Stimulated activated CD8-positive, alpha-beta memory T cell treated with anti-CD3 and anti-CD28 coated beads, Interleukin-7, amount 100 ng/mL, for 48 hours (primary cell): ENCODE measurements at places on chromosomes 2 and 18.

- no peak for DNase-seq
These were observed 20.3 kb downstream of the TBR1 start for GRCh38 chr2:161436411-161436810.

DNA sequence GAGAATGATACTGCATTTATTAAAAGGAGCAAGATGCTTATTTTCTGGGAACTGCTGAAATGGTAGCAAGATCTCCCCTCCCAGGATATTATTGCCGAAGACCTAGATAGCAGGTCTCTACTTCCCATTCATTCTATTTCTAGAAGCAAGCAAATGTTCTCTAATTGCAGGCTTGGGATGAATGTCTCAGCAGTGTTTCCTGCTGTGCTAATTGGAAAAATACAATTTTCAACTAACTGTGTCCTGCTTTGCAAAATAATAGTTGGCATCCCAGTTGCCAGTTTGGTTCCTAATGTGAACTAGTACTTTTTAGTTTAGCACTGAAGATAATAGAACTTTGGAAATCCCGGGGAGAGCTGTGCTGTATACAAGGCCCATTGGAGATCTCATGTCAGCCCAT, 26.1 kb downstream of the SLC20A1 start:
- DNase-seq: no peak

DNA sequence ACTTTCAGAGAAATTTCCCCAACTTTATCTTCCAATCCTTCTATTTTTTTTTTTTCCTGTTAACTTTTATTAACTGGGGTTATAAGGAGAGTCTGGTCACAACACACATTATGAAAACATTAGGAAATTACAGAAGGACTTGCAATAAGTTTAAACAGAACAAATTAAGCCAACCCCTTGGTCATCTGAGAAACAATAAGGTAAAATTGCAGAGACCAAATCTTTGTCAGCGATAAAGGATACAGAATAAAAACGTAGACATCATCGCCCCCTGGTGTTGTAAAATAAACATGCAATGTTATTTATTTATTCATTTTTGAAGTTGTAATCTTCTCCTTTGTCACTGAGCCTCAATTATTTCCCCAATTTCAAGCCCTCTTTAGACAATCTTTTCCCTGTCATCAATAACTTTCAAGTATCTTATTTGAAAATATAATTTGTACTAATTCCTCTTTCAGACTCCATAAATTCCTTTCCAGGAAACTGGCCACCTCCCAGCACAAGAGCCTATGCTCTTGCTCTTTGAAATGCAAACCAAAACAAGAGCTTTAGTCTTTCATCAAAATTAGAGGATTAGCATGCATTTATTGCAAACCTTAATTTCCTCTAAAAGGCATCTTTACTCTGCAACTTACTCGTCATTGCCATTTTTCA, 19.5 kb downstream of the G6PC2 start:
- DNase-seq: no peak

DNA sequence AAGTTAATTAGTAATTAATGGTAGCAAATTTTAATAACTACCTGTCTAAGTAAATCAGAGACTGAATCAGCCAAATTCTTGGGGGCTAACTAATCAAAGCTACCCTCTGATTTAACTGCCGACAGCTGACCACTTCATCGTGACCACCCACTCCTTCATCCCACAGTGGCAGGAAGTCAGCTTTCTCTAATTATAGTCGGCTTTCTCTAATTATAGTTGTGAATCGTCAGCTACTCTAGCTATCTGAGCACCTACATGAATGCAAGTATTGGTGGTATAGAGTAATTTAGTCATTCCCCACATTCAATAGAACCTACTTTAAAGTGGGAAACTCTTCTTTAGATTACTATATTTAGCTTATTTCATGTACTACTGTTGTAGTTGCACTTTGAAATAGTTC, 185.5 kb downstream of the PTGR3 start:
- no peak for DNase-seq

DNA sequence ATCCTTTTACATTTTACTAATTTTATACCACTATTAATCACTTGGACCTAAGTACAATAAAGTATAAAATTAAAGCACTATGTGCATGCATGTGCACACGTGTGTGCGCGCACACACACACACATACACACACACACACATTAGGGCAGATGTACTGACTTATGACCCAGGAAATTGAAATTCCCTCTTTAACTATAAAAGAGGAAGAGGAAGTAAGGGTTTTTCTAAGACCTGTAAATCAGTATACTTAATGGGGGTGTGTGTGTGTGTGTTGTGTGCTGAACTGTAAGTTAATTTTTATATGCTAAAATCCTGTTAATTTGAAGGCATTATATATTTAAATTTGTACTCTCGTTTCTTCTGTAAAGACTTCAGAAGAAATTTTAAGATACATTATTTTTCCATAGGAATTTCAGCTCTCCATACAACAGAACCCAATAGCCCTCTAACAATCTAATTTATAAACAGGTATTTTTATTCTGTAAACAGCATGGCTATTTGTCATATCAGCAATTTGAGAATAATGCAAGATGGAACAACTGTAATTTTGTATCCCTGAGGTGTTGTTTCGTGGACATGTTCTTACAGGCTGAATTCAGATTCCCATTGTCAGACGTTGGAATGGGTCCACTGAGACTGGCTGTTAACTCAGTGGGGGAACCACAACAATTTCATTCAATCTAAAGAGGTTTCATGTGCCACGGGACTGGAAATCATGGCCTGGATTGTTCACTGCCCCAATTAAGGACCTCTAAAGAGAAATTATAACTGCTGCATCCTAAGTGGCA, 90.9 kb downstream of the PLA2R1 start:
- no peak for DNase-seq

GRCh38 chr2:127064642-127065250, 42.2 kb downstream of the BIN1 start:
- DNase-seq: peak; percentile 82

DNA sequence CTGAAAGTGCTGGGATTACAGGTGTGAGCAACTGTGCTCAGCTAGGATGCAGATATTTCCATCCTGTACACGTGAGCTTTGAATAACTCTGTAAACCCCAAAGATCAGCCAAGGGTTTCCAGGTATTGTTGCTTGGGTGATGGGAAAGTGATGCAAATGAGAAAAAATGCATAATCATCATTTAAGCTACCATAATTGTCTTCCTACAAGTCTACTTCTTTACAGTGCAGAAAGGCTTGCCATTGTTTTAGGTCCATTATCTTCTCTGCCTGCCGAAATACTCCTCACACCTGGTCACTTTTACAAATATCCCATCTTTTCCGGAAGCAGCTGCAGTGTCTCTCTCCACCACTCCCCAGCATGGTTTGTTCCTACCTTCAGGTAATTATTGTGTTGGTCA, 259.8 kb upstream of the CCDC68 start:
- DNase-seq: no peak

- no peak for DNase-seq
These were observed 95.4 kb upstream of the FZD7 start for GRCh38 chr2:201938156-201938775.

DNA sequence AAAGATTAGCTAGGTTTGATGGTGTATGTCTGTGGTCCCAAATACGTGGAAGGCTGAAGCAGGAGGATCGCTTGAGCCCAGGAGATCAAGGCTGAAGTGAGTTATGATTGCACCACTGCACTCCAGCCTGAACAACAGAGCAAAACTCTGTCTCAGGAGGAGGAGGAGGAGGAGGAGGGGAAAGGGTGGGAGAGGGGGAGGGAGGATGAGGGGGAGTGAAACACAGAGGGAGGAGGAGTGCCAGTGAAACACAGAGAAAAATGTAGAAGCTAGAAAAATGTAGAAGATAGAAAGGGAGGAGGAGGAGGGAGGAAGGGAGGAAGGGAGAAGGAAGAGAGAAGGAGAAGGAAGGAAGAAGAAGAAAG, 387.5 kb downstream of the MTX2 start:
- no peak for DNase-seq

- no peak for DNase-seq
These were observed 1.3 kb upstream of the LMAN1 start for GRCh38 chr18:59360381-59360780.

- DNase-seq: no peak
These were observed 1277.8 kb upstream of the ZEB2 start for GRCh38 chr2:145797692-145798091.

DNA sequence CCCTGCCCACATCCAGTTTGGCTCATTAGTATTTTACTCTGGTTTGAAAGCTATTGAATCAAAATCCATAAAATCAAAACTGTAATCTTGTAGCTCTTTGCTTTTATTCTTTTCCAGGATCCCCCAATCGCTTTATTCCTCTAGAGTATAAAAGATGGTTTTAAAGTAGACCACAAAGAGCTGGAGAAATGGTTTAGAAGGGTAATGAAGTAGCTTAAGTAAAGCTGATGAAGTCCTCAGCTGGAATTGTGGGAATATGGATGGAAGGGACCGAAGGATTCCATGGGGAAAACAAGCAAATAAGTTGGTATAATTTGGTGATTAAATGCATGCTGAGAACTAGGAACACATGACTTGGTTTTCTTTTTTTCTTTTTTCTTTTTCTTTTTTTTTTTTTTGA, 12.3 kb downstream of the ARHGAP28 start:
- DNase-seq: no peak

DNA sequence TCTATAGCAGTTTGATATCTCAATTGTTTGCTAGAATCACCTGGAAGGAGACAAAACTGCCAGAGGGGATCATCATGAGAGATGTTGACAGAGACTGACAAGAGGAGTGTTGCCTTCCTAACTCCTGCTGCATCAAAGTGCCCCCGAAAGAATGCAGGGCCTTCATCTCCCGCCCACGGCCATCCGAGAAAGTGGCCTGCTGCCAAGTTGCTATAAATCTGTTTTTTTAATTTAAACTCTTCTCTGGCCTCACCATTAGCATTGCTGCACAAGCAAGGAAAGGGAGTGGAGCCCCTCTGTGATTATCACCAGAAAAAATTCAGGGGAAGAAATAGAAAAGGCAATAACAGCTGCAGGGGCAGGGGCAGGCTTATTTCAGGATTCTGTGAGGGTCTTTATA, 238.1 kb upstream of the EPHA4 start:
- no peak for DNase-seq

GRCh38 chr2:25557179-25558036, 116.0 kb downstream of the DTNB start:
- DNase-seq: no peak

GRCh38 chr2:187215532-187216240, 232.4 kb downstream of the CALCRL start:
- DNase-seq: no peak

DNA sequence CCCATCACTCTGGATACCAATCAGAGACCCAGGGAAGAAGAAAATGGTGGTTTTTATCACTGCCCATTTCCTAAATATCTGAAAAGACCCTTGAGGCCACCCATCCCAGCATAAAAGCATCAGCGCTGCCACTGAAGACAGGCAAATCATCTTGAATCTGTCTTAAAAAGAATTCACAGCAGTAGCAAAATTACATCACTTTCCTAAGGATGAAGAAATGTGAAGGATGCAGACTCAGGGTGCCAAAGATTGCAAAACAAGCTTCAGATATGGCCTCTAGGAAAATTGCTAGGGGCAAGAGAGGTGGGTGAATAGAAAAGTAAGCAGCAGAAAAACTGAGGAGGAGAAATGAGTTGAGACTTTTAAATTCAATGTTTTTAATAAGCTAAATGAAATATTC, 70.0 kb downstream of the SLC25A12 start:
- DNase-seq: no peak

DNA sequence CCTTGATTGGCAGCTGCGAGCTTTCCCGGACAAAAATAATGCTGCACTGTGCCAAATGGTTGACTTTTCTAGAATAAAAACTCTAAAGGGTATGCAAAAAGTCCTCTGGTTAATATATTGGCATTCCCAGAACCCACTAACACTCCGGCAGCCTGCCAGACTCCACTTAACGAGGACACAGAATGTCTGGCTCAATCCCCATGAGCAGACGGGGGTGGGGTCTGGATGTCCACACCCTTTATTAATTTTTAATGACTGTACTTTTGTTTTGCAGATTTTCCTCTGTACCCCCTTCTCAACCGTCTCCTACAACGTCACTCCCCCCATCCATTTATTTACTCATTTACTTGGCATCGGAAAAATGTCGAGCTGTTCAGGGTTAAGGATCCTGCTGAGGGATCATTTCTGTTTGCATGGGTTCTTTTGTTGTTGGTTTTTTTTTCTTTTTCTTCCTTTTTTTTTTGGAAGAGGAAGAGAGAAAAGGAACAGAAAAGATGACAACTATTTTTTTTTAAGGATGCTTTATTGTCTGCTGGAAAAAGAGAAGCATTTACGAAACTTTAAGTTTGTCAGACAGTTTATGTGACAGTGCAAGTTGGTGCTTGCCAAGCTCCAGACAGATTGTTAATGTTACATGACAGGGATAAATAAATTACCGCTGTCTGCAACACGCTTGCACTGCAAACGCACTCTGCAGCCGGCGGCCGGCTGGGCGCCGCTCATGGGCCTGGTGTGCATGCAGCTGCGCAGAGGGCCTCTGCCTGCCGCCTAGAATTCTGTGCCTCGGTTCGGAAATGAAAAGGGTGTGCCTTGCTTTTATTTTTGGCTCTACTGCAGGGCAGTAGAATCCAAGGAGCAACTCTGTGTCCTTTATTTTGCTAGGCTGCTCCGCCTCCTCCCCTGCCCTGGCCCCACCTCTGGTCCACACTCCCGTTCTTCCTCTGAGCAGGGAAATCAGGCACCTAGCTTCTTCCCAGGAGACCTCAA, 3.6 kb downstream of the LDLRAD4 start:
- DNase-seq: no peak

DNA sequence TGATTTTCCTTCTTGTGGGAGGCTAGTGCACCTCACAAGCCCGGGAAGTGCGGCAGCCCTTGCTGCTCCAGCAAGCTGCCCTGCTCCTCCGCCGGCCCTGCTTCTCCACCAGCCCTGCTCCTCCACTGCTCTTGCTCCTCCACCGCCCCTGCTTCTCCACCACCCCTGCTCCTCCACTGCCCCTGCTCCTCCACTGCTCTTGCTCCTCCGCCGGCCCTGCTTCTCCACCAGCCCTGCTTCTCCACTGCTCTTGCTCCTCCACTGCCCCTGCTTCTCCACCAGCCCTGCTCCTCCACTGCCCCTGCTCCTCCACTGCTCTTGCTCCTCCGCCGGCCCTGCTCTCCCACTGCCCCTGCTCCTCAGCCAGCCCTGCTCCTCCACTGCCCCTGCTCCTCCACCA, 95.6 kb downstream of the NDUFA10 start:
- no peak for DNase-seq

DNA sequence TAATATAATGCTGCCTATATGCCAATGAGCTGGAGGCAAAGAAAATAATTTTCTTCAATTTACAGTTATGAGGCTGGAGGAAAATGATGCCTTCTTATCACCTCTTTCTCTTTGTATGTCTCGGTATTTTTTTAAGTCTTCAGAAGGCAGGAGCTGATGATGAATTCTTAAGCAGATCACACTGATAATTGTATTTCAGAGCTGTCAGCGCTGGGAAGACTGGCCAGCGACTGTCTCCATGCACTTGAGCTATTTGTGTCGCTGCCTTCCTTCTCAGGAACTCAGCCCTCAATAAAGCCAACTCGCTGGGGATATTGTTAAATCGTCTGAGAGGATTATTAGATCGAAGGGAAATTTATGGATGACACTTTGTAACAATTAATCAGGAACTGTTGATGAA, 40.3 kb downstream of the PTGR3 start:
- no peak for DNase-seq

- no peak for DNase-seq
These were observed 88.2 kb downstream of the GALNT14 start for GRCh38 chr2:31049916-31050588.
